Glomerular endothelial cell (primary cell): ENCODE measurements at places on chromosomes 1 and 21. TPM values are rescaled to one million over a fixed set of nuclear protein-coding genes. Genes with fewer than 3 reads are reported as not detected.

- DNase-seq, result no peak
Observed at GRCh38 chr1:212646588-212646987, 38.0 kb downstream of the ATF3 start.

DNA sequence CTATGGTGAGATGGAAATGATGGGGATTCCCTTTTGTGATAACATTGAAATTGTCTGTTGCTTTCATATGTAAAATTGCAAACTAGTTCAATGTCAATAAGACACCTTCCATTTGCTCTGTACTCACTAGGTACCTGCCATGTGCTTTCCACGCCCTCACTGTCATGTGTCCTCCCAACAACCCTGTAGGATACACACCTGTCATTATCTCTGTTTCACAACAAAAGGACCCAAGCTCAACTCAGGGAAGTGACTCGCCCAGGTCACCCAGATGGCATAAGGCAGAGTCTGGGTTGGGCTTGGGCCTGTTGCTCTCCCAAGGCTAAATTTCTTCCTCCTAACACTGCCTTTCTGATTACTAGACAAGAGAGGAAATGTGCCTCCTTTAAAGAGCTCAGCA, 45.3 kb upstream of the MCOLN3 start:
- no peak for DNase-seq

DNA sequence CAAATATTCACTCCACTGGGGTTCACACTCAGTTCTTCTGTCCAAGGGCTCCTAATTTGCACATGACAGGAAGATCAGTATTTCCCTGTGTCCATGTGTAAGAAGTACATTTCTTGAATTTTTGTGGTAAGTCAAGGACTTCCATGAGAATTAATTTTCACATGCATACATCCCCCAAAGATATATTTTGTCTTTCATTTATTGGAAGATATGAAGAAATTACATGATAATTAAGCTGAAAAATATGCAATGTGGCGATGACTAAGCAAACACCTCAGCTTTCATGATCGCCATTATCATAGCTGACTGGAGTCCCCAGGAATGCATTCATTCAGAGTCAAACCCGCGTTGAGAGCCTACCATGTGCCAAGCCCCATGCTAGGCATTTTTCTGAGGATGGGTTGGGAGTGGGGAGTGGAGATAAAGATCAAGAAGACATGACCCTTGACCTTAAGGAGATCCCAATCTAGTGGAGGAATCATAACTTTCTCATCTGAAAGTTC, 104.6 kb upstream of the F3 start:
- DNase-seq, result no peak

- DNase-seq, result no peak
Observed at GRCh38 chr1:197320991-197321531, 53.0 kb downstream of the CRB1 start.

DNA sequence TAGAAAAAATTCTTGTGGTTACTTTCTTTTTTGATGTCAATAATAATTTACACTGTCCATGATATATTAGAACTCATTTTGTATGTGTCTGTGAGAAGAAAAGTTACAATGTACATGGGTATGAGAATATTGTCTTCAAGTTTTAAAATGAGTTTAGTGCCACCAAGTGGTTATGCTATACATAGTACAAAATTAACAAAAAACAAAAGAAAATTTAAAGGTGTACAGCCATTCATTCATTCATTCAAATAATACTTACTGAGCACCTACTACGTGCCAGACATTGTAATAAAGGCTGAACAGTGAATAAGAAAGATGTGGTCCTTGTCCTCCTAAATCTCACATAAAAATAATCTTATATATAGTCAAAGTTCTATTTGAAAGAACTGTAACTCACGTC, 27.7 kb downstream of the UCHL5 start:
- DNase-seq, result no peak

DNA sequence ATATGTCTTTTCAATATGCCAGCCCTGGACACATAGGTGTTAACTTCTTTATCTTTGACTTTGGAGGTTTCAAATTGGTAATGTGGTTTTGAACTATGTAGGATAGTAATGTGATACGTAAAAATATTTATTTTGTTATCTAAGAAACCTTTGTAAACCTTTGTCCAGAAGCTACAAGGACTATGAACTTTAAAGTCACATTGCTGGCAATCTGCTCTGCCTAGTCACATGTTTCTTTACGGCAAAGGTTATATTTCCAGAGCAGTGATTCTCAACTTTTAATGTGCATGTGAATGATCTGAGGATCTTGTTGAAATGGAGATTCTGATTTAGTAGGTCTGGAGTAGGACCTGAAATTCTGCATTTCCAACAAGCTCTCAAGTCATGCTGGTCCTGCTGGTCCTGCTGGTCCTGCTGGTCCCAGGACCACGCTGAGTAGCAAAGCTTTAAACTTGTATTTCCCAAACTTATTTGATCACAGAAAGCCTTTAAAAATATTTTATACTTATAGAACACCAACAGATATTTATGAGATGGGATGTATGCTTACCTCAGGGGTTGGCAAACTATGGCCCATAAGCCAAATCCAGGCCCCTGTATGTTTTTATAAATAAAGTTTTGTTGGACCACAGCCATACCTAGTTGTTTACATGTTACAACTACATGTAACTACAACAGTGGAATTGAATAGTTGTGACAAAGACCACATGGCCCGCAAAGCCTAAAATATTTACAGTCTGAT, 57.9 kb upstream of the QSOX1 start:
- no peak for DNase-seq

GRCh38 chr1:188778578-188778977, 1699.1 kb downstream of the BRINP3 start:
- DNase-seq, result no peak

DNA sequence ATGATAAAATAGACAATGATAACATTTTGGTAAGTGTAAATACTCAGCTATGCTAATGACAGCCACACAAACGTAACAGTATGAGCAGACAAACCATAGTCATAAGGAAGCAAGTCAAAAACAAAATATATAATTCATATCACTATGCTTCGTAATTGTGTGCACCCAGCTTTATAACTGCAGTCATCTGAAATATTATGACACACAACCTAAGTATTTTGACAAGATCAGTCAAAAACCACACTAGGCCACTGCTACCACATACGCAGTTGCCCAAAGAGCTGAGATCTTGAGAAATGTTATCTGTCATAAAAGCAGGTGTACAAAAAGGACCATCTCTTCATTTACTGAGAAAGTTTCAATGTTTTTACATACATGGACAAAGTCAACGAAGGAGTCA, 26.0 kb downstream of the RNASEL start:
- DNase-seq, result no peak

DNA sequence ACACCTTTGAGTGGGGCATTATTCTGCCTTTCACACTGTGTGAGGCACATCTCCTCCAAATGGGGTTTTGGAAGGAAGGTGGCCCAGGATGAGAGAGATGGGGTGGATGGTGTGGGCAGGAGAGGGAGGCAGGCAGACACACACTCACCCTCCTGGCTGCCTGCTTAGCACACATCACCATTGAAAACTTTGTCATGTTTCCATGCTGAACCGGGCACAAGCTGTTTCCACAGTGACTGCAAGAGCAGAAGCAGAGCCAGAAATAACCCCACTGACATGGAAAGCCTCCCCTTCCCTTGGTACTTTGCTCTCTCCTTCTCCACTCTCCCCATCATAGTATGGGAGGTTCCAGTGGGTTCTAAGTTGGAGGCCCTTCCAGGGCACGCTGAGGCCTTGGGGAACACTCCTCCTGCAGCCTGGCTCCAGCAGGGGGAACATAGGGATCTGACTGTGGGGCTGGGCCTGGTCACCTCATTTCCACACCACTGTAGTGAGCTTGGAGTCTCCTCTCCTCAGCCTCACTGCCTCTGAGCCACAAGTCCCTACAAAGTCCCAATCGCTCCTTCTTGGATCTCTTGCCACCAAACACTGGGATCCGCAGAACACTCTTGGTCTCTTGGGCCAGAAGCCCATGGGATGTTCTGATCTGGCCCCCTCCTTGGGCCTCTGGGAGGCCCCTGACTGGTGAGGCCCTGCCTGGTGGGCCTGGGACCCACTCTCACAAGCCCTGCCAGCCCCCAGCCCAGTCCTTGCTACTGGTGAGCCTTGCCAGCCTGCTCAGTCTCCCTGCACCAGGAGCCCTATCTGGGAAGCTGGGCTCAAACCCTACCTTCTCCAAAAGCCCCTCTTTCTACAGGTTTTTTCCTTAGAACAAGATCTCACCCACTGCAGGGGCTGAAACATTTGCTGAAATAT, 163.0 kb upstream of the EDN2 start:
- DNase-seq, result no peak

- DNase-seq, result no peak
Observed at GRCh38 chr1:15540186-15540585, 13.5 kb downstream of the DNAJC16 start.

DNA sequence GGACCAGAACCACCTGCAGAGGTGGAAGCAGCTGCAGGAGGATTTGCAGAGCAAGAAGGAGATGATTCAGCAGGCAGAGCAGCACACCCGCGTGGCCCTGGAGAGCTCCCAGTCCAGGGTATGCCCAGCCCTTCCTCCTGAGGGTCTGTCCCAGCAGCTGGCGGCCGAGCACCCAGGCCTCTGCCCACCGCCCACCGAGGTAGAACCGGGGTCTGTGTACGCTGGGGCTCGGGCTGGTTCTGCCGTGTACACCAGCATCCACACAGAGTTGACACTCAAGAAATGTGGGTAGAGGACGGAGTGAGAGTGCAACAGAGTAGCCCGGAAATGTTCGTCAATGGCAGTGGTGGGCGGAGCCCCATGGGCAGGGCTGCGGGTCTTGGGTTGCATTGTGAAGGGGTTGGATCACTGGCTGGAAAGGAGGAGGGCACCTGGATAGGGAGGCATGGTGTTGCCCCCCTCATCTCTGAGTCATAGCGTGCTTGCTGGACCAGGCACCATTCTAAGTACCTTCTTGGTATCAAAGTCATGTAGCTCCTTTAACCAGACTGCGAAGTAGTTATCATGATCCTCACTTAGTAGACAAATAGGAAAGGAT, 5.1 kb upstream of the SMIM1 start:
- DNase-seq, result no peak

- no peak for DNase-seq
Observed at GRCh38 chr1:156760796-156761104, 6.6 kb upstream of the PRCC start.

GRCh38 chr1:4626560-4627319, 27.7 kb upstream of the AJAP1 start:
- no peak for DNase-seq

GRCh38 chr1:30185809-30186208, 537.6 kb downstream of the MATN1 start:
- DNase-seq, result no peak

DNA sequence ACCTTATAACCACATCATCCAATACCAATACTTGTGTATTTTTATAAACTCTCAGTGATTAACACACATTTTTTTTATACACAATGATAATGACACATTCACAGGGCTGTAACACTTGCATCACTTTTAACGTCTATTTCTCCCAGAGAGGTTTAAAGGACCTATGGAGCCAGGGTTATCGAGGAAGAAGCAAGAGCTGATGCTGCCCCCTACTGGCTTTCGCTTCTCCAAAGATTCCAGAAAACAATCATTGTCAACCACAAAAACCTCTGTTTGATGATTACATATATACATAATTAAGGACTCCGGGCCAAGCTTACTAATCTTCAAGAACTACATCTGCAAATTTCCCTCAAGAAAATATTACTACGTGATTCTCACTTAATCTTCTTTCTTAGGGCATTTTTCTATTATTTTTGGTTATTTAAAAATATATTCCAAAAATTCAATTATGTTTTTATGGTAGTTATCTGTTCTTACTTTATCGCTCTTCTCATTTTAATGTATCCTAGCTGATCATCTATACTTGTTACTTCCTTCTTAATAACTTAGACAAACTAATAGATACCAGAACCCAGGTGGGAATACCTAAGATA, 214.5 kb downstream of the VAV3 start:
- DNase-seq, result peak; percentile 41

DNA sequence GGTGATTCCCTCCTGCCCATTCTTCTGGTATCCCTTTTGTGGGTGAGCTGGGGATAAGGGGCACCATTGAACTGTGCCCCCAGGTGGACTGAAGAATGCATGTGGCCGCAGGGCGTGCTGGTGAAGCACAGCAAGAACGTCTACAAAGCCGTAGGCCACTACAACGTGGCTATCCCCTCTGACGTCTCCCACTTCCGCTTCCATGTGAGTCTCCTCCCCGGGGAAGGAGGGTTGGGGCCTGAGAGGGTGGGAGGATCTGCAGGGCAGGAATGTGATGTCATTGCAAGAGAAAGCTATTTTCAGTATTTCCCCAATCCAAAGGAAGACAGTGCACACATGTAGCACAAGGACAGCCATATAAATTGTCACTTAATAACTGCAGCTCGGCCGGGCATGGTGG, 7.5 kb upstream of the KPNA6 start:
- DNase-seq, result no peak

DNA sequence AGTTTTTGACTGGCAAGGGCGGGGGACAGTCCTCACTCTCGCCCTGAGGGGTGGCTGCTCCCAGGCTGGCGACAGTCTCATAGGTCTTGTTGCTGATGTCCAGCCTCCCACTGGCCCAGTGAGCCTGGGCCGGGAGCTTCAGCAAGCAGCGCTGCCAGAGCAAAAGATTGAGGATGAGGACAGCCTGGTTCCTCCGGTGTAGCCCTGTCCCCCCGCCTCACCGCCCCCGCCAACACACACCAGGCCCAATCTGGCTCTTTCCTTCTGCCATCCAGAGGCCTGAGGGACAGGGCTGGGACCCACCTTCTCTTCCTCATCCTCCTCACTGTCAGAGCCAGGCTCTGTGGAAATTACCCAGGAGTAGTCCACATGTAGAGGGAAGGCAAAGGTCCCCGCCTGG, 8.6 kb upstream of the TCEA3 start:
- DNase-seq, result no peak

- no peak for DNase-seq
Observed at GRCh38 chr1:201480231-201481003, 11.4 kb upstream of the PHLDA3 start.

- no peak for DNase-seq
Observed at GRCh38 chr1:89546082-89546889, 21.7 kb downstream of the LRRC8B start.

DNA sequence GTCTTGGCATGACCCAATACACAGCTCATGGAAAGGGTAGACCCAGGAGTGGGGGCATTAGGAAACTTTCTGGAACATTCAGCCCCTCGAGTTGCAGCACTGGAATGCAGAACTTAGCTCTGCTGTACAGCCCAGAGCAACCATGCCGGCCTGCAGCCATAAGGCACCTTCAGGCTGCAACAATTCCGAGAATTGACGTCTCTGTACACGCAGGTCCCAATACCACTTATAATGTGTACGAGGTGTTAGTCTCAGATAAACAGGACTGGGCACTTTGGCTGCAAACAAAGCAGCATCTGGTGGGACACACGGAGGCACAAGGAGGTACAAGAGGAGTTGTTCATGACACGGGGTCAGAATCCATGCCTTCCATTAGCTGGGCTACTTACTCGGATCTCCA, 7.9 kb downstream of the CBR1 start:
- DNase-seq, result no peak

GRCh38 chr21:35375115-35375514, 326.0 kb upstream of the RUNX1 start:
- DNase-seq, result peak; percentile 45

TEX38 gene
- not detected in 2 replicates for total RNA-seq

CMPK1 gene
- total RNA-seq, result 82.2 and 88.1 TPM in 2 replicates

S100A7A gene
- not detected in 2 replicates for total RNA-seq

SMIM1 gene
- total RNA-seq, result 0.82 and 2.0 TPM in 2 replicates

KIAA1614 gene
- 3.4 and 5.1 TPM in 2 replicates for total RNA-seq

GNG12 gene
- total RNA-seq, result 156 and 190 TPM in 2 replicates

TMEM125 gene
- not detected in 2 replicates for total RNA-seq

FAM167B gene
- total RNA-seq, result 101 and 121 TPM in 2 replicates

DCDC2B gene
- not detected in 2 replicates for total RNA-seq

SELP gene
- 15.4 and 27.7 TPM in 2 replicates for total RNA-seq

GLMN gene
- 9.0 and 11.7 TPM in 2 replicates for total RNA-seq

VAV3 gene
- 10.1 and 16.4 TPM in 2 replicates for total RNA-seq

AMPD1 gene
- total RNA-seq, result not detected in 2 replicates

CHRM3 gene
- total RNA-seq, result 1.1 and 3.4 TPM in 2 replicates

NBPF6 gene
- not detected in 2 replicates for total RNA-seq

ADPRS gene
- total RNA-seq, result 50.9 TPM in 2 replicates
